Neural progenitor cell (in vitro differentiated cells): ENCODE measurements at places on chromosomes 5 and 9. TPM values are rescaled to one million over a fixed set of nuclear protein-coding genes. Genes with fewer than 3 reads are reported as not detected.

The GAPT gene
- total RNA-seq = not detected in 2 replicates

The FOXD4L4 gene
- 0.15 TPM in 1 of 2 replicates, not detected in the other for total RNA-seq

The CAMK4 gene
- 3.3 and 5.0 TPM in 2 replicates for total RNA-seq

The DOCK8 gene
- total RNA-seq = 0.54 and 0.93 TPM in 2 replicates
